Astrocyte of the spinal cord (primary cell): ENCODE measurements at places on chromosomes 16 and 17.

GRCh38 chr16:84237994-84238750, 1.6 kb downstream of the KCNG4 start:
- no peak for DNase-seq

- no peak for DNase-seq
Observed at GRCh38 chr16:66434619-66435430, 7.7 kb downstream of the BEAN1 start.

- DNase-seq: peak; percentile 54
Observed at GRCh38 chr16:53817812-53818550, 114.0 kb downstream of the FTO start.

DNA sequence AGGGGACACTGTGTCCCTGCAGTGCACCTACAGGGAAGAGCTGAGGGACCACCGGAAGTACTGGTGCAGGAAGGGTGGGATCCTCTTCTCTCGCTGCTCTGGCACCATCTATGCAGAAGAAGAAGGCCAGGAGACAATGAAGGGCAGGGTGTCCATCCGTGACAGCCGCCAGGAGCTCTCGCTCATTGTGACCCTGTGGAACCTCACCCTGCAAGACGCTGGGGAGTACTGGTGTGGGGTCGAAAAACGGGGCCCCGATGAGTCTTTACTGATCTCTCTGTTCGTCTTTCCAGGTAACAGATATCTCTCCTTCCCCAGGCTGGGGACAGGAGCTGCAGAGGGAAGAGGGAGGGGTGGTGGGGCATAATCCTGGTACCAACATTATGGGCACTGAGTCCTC, 1.6 kb downstream of the CD300LG start:
- no peak for DNase-seq

- DNase-seq: peak; percentile 30
Observed at GRCh38 chr17:32319548-32319905, 22.4 kb downstream of the C17orf75 start.

DNA sequence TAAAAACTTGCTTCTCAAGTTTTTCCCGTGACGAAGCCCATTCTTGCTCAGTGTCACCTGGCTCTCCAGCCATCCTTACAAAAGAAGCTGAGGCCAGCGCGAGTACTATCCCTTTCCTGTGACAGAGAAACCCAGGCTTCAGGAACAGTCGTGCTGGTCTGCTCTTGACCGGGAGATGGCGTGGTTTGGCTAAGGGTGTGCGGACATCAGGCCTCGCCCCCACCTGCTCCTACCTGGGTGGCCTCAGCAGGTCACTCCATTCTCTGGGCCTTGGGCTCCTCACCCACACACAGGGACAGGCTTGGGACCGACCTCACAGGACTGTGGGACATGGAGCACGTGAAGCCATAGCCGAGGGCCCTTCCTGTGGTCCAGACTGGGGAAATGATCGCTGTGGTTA, 75.2 kb upstream of the CIBAR2 start:
- no peak for DNase-seq

GRCh38 chr16:76329106-76329505, 51.9 kb downstream of the CNTNAP4 start:
- no peak for DNase-seq

GRCh38 chr16:10876315-10876714, 687 bp upstream of the CIITA start:
- no peak for DNase-seq

DNA sequence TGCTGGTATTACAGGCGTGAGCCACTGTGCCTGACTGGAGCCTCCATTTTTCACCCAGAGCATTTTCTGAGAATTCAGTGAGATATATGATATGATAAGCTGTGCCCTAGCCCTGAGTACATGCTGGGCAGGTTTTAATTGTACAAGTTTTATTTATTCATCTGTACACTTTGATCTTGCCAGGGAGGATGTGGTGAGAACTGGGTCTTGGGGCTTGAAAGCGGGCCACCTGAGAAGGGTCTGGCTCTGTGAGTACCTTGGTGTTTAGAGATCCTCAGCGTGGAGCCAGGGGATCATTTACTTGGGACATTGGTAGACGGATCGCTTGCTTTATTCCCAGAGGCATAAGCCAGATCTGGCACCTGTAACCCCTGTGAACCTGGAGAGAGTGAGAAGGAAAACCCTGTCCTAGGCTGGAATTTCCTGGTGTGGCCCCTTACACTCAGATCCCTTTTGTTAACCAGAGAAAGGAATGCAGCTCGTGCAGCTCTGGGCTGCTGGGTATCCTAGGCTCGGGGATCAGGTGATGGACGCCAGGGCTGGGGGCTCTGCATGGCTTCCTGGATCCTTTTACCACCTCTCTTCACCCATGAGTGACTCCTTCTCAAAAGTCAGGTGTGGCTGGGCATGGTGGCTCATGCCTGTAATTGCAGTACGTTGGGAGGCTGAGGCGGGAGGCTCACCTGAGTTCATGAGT, 91.9 kb downstream of the ABCC1 start:
- no peak for DNase-seq

- no peak for DNase-seq
Observed at GRCh38 chr17:2996810-2997670, 66.4 kb downstream of the OR1D5 start.

DNA sequence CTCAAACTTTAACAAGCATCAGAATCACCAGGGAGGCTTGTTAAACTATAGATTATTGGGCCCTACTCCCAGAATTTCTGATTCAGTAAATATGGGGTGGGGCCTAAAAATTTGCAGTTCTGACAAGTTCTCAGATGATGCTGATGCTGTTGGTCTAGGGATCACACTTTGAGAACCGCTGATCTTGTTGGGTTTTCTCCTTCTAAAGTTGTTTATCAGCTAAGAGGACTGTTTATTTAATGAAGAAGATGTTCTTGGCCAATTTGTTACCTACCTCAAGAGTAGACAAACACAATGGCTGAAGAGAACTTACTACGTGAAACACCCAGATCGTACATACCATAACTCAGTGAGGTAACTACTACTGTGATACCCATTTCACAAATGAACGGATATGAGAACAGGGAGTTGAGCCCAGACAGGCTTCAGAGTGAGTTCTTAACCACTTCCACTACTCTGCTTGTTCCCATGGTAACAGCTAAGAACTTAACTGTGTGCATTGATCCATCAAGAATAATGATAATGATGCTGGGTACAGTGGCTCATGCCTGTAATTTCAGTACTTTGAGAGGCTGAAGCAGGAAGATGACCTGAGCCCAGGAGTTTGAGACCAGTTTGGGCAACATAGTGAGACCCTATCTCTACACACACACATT, 85.3 kb upstream of the NSRP1 start:
- no peak for DNase-seq

- DNase-seq: no peak
Observed at GRCh38 chr17:33522623-33523022, 229.5 kb upstream of the ASIC2 start.

- DNase-seq: no peak
Observed at GRCh38 chr16:24736758-24737157, 7.3 kb downstream of the TNRC6A start.

- no peak for DNase-seq
Observed at GRCh38 chr17:83178533-83179304, 99.3 kb downstream of the METRNL start.
